Inflammatory macrophage (primary cell): ENCODE measurements at places on chromosomes 1 and 21.
A peak's percentile ranks its signal among the peaks of the same experiment; 100 is the strongest.

GRCh38 chr1:68221980-68222373, 10.3 kb downstream of the WLS start:
- DNase-seq: no peak

- no peak for DNase-seq
These were observed 652.9 kb downstream of the PLA2G4A start for GRCh38 chr1:187481581-187482148.

GRCh38 chr1:201171063-201172036, 17.1 kb upstream of the TMEM9 start:
- peak; percentile 45 for DNase-seq

GRCh38 chr1:203056012-203056411, 29.7 kb downstream of the PPFIA4 start:
- DNase-seq: no peak

DNA sequence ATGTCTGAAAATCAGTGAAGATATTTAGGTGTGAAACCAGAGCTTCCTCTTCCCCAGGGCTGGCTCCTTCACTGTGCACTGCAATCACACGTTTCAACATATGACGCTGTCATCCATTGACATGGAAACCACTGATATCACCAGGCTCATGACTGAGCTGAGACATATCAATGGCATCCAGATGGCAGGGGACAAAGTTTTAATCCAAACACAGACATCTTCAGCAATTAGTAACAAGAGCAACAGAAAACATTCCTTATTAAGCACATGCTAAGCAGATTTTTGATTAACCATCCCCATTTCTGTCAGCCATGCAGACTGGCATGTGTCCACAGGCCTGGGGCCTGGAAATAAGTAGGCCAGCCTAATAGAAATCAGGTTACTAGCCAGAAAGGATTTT, 108.0 kb upstream of the ADAR start:
- DNase-seq: peak; percentile 95

- no peak for DNase-seq
These were observed 196.9 kb downstream of the TTLL7 start for GRCh38 chr1:83802023-83802422.

GRCh38 chr1:218863987-218864386, 309.7 kb upstream of the LYPLAL1 start:
- no peak for DNase-seq

DNA sequence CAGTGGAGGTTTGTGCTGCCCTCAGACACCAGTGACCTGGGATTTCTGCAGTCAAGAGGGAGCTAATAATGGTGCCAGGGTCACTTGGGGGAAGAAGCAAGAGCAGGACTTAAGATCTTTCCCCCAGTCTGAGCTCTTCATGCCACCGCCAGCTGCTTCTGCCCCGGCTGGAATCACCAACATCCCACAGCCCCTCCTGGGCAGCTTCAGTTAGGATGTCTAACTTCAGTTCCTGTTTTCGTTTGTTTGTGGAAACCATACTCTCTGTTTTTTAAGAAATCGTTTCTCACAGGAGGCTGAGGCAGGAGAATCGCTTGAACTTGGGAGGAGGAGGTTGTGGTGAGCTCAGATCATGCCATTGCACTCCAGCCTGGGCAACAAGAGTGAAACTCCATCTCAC, 25.6 kb upstream of the PRDM2 start:
- peak; percentile 3 for DNase-seq

DNA sequence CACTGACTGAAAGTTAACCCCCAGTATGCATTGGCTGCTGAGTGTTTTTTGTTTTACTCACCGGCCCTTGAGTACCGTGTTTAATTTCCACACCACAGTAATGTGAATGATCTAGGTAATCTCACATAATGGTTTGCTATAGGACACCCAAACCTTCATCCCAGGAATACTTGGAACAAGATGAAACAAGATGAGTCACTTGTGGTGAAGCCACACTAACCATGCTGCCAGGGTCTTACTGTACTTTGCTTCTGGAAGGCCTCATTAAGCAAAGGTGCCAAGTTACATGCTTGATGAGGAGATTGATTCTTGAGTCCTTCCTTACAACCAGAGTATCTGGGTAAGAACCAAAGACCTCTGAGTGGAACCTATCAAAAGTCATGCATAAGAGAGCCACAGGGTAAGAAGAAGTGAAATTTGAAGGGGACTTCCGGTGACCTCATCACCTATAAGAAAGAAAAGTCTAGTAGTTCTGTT, 163.3 kb downstream of the NRIP1 start:
- DNase-seq: peak; percentile 36

DNA sequence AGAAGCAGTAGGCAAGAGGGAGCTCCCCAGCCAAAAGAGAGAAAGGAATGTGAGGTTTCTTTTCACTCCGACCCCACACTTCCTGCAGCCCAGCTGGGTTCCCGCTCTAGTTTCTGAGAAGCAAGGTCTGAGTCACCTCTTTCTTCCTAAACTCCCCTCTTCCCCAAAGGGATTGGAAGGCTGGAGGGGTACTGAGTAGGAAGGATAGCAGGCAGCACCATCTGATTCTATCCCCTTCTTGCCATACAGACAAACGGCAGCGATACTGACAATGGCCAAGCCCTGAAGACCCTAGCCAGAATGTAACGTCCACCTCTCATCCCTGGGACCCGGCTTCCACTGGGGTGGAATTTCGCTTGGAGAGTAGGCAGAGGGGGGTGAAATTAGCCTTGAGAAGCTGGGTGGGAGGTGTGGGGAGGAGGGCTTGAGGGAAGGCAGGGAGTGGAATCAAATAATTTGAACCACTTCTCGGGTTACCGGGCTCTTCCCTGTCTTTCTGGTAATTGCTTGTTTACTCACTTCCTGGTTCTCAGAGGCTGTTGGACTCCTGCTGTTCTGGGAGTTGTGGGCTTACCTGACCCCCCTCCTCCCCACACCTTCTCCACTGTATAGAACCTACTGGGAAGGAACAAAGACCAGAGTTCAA, 13.2 kb downstream of the IER5 start:
- no peak for DNase-seq

DNA sequence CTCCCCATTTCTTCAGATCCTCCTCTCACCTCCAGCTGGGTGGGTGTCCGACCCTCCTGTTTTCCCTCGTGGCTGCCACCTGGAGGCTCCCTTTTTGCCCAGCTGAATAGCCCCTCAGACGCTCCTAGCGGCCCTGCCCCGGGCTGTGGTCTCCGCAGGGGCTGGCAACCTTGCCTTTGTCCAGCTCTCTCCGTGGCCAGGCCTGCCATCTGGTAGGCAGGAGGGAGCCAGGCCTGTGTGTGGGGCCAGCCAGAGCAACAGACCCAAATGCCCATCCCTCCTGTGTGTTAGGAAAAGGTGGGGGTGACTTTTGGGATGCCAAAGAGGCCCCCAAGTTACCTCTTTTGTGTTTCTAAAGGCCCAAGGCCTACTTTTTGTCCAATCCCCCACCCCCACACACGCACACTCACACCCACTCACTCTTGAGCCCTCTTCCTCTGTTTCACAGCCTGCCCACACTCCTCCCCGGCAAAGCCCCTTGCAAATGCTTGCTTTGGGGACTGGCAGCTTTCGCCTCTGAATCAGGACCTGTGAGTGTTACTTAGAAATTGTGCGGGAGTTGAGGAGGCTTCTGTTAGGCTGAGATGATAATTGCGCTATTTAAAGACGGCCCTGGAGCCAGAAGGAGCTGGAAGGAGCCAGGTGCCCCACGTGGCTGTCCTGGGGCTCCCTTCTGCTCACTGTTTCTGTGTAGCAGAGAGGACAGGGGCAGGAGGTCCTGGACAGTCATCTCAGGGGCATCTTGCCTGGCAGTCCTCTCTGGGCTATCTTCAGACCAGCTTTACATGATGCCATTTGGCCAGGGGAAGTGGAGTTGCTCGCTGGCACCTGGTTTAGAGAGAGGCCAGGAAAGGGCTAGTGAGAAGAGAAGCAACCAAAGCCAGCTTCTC, 9.1 kb downstream of the PPFIA4 start:
- no peak for DNase-seq

GRCh38 chr1:12658531-12659453, 14.9 kb downstream of the AADACL4 start:
- DNase-seq: peak; percentile 81
